Aorta (tissue), 5 donors: ENCODE measurements at places on chromosomes 2 and 18. TPM values are rescaled to one million over a fixed set of nuclear protein-coding genes. Genes with fewer than 3 reads are reported as not detected.

The MAP4K4 gene
- 22.9 TPM for polyA plus RNA-seq

The ERICH2 gene
- polyA plus RNA-seq, result 3.0 TPM

The SCN7A gene
- polyA plus RNA-seq, result under 0.01 TPM

The LOXHD1 gene
- polyA plus RNA-seq, result not detected

The ARHGAP25 gene
- polyA plus RNA-seq, result 2.6 TPM

The MC4R gene
- polyA plus RNA-seq, result not detected

The MYO5B gene
- 20.3 TPM for polyA plus RNA-seq

The CD207 gene
- not detected for polyA plus RNA-seq

The LBX2 gene
- polyA plus RNA-seq, result 0.88 TPM

The PRKAG3 gene
- polyA plus RNA-seq, result 0.20 TPM
